ENCODE measurements at places on chromosomes 1 and 21.

- DNase-seq = no peak
These were observed 151.7 kb downstream of the PCP4 start for GRCh38 chr21:40018871-40019475.

- no peak for DNase-seq
These were observed 18.6 kb downstream of the DCAF8 start for GRCh38 chr1:160243767-160244166.

DNA sequence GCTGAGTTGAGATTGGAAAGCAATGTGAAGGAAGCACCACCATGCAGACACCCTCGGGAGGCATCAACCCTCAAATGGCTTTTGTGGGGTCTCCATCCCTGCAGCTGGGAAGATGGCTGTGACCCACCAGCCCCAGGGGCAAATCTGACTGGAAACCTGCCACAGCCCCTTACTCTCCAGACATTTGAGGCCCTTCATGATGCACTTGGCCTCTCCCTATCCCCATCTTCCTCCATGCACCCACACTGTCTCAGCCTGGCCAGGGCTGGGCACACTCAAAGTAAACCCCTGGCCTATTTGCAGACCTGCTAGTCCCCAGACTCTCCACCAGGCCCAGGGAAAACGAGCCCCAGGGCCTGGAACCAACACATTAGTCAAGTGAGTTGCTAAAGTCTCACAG lies 205.2 kb downstream of the MATN1 start:
- no peak for DNase-seq

DNA sequence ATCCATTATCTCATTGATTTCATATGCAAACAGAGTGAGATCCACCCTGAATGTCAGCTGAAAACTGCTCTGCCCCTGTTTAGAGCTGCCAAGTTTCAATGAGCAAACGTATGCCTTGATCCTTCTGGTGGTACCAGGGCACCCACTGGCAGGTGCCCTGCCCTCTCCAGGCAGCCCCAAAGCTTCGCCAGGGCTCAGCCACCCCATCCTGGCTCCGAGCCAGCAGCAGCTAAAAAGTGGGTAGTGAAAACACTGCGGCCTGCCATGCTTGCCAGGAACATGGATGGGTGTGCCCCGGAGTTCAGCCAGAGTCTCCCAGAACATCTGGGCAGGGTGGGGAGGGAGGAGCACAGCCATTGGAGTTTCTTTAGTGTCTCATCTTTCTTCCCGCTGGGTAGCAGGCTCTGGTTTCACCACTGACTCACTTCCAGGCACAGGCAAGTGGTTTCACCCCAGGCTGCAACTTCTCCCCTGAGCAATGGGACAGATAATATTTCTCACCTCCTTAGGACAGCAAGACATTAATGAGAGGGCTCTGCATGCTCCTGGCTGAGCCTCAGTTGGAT lies 8.1 kb upstream of the LMX1A start:
- DNase-seq = no peak

- no peak for DNase-seq
These were observed 619.5 kb downstream of the MATN1 start for GRCh38 chr1:30103708-30104411.

- DNase-seq = no peak
These were observed 246.9 kb upstream of the ST6GALNAC5 start for GRCh38 chr1:76620371-76620770.

- peak; percentile 59 for DNase-seq
These were observed at the start of gene TNFRSF9 for GRCh38 chr1:7940745-7941436. Gene TNFRSF9 (minus strand): TSS chr1:7940839. CDS start chr1:7939994, 845 bp downstream.

DNA sequence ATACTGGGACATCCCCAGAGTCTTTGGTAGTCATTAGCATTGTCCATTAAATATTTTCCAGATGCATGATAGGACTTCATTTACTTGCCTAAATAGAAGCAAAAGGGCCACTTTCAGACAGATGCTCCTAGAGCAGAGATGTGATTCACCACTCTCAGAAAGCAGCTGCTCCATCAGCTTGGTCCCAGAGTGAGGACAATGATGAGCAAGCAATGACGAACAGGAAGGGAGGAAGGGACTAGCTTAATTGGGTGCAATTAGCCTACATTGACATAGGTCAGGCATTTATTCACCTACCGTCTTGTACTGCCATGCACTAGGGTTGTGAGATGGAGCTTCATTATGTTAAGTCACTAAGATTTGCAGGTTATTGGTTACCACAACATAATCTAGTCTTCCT lies 85.1 kb upstream of the PLXNA2 start:
- DNase-seq = no peak

DNA sequence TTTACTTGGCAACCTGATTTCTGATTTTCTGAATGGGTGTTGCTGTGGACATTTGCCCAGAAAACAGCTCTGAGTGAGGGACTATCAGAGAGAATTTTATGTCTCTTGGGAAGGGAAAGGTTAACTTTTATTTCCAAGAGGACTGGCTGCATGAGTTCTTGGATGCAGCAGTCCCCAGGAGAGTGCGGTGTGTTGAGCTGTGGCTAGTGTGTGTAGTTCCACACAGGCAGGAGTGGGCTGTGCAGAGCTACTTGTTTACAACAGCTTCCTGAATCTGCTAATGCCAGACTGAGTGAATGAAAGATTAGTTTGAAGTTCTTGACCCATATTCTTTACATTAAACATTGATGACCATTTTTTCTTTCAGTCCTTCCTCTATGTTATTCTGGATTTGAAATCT lies 41.0 kb upstream of the APOBEC4 start:
- no peak for DNase-seq

GRCh38 chr1:23449958-23450357 lies 25.4 kb upstream of the TCEA3 start:
- DNase-seq = no peak

DNA sequence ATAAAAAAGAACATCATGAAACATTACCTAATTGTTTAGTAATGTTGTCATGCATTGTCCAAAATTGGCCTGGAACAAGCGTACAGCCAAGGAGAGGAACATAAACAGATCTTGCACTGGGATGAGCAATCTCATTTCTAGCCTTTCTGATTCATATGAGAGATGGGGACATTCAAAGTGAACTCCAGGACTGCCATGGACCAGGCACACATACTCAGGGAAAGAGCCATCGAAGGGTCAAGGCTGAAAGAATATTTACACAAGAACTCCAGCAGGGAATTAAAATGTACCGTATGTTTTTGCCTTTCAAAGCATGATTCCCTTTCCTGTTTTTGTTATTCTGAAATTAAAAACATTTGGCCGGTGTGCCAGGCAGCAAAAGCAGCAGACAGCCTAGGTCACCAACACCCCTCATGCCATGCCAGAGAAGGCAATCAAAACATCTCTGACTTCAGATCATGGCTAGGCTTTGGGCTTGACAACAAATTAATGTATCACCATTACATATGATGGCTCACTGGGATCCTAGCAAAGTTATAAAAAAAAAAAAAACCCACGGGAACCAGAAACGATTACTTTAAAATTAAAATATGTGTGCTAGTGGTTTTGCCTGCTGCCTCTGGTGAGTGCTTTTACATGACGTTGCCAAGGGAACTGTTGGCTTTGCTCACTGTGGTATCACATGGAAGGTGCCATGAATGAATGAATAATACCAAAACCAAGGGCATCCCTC lies 159.8 kb downstream of the TGFBR3 start:
- DNase-seq = no peak

GRCh38 chr1:170460414-170461155 lies 71.4 kb upstream of the GORAB start:
- no peak for DNase-seq

- DNase-seq = no peak
These were observed 133.6 kb downstream of the ADSS2 start for GRCh38 chr1:244318078-244318477.

- DNase-seq = no peak
These were observed 12.4 kb downstream of the MOV10 start for GRCh38 chr1:112686835-112687234.

DNA sequence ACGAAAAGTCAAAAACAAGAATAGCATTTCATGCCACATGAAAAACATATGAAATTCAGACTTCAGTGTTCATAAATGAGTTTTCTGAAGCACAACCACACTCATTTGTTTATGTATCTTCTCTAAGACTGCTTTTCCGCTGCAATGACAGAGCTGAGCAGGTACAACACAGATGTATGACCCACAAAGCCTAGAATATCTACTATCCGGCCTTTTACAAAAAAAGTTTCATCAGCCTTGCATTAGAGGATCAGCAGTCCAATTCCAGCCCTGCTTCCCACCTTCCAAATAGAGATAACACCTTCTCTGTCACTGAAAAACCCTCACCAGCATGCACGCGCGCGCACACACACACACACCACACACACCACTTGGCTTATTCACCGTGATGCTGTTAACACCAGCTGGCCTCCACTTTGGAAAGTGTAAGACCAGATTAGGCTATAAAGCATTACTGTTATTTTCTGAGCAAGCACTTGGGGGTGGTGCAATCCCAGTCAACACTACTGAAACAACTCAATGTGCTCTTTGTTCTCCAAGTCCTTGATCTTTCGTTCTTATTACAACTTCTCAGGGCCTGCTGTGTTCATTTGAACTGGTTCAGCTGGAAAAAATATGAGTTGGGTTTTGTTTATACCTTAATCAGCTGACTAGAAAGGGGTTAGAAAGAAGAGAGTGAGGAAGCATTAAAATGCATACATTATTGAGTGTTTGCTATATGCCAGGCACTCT lies 90.0 kb downstream of the GLUL start:
- DNase-seq = no peak

DNA sequence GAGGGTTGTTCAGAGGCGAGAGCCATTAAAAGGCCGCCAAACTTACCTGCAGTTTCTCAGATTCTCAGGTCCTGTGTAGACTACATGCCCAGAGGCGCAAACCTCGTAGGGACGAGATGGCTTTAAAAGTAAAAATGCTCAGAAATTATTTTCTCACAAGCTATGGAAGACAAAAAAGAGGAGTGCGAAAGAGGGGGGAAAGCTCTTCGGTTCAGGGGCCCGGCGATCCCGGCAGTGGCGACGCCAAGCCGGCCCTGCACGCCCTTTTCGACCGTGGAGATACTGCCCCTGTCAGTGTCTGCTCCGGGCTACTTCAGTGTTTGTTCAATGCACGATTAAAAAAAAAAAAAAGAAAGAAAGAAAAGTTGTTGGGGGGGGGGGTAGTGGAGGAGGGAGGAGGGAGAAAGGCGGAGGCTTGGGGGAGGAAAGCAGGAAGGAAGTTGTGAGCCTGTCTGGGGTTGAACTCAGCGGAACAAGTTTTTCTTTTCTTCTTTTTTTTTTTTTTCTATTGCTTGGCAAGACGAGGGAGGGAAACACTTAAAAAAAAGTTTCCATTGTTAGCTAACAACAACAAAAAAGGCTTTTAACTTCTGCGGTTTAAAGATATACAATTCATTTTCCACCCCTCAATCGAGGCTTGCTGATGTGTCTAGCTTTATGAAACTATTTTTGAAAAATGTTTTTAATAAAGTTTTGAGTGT lies at the start of gene ITPKB:
ITPKB (minus strand) TSS at position 288 of the 701 bp plus-strand sequence. CDS start 1,824 bp downstream, outside the sequence.
- DNase-seq = peak; percentile 62

- no peak for DNase-seq
These were observed 28.5 kb upstream of the EPS8L3 start for GRCh38 chr1:109792056-109792831.

DNA sequence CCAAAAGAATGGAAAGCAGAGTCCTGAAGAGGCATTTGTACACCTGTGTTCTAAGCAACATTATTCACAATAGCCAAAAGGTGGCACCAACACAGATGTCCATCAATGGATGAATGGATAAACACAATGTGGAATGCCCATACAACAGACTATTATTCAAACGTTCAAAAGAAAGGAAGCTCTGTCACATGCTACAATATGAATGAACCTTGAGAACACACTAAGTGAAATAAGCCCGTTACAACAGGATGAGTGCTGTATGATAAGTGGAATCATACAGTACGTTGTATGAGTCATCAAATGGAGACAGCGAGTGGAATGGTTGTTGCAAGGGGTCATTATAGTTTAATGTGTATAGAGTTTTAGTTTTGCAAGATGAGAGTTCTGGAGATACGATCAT lies 80.1 kb downstream of the SH3BGR start:
- DNase-seq = no peak

- no peak for DNase-seq
These were observed 24.1 kb downstream of the ETNK2 start for GRCh38 chr1:204127597-204128242.

- DNase-seq = no peak
These were observed 10.0 kb upstream of the LBR start for GRCh38 chr1:225437710-225438437.

GRCh38 chr1:36304521-36304920 lies 1.6 kb upstream of the SH3D21 start:
- no peak for DNase-seq

DNA sequence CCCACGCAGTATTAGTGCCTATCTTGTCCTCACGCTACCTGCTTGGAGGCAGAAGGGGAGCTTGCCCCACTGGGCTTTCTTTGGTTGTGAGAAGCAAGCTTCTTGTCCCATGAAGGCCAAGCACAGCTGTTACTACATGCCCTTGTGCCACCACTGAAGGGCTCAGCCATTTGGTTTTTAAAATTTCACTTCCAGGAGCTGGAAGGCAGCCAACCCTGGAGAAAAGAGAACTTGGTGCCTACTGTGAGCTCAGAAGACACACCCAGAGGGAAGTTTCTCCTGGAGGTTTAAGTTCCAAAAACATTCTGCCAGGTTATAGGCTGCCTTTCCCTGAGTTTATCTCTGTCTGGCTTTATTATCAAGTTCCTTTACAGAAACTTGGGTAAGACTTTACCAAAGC lies 187.4 kb downstream of the SLC35F3 start:
- DNase-seq = no peak

GRCh38 chr1:100455478-100456072 lies 82.4 kb upstream of the GPR88 start:
- no peak for DNase-seq

GRCh38 chr1:81187635-81188034 lies 613.1 kb upstream of the ADGRL2 start:
- DNase-seq = no peak
